ENCODE measurements at places on chromosomes 1 and 21. TPM values are rescaled to one million over a fixed set of nuclear protein-coding genes. Genes with fewer than 3 reads are reported as not detected.

The ERICH3 gene
- total RNA-seq: 0.09 TPM

The TEKT2 gene
- total RNA-seq: 0.75 TPM

The KLF17 gene
- not detected for total RNA-seq

The AMY2A gene
- 0.98 TPM for total RNA-seq

The SPATA45 gene
- total RNA-seq: 0.60 TPM

The MAN1A2 gene
- 51.3 TPM for total RNA-seq

Data from mucosa of gallbladder (tissue), 1 donor.